ENCODE measurements at places on chromosomes 4 and X.

GRCh38 chr4:99625369-99625768 lies 32.3 kb downstream of the C4orf54 start:
- DNase-seq: no peak

DNA sequence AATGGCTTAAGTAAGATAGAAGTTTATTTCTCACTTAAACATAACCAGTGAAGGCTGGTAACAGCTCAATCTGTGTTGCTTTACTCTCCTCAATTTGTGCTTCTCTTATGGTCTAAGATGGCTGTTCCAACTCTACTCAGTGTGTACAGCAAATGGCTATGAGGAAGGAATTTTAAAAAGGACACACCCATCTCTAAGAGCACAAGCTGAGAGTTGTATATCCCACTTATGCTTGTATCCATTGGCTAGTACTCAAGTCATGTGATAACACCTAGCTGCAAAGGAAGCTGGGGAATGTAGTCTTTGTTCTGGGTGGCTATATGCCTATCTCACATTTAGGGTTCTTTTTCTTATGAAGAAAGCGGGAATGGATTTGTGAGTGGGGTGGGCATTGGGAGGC lies 63.3 kb downstream of the GPAT3 start:
- peak; percentile 3 for DNase-seq

DNA sequence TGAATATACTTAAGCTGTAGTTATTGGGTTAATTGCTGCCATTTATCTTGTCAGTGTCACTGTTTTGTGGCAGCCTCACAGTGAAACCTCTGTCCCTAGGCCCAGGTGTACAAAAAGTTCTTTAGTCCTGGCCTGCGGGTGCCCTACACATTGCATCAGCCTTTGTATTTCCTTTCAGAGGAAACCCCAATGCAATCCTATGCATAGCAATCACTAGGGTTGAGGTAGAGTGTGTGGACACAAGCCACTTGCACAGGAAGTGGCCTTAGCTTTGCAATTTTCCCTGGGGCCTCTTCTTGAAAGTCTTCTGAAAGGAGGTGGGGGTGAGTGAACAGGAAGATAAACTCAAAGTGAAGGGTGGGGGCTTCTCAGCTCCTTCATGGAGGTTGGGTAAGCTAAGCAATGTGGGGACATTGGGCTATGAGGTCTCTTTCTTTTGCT lies 27.8 kb downstream of the VSIG4 start:
- DNase-seq: no peak

DNA sequence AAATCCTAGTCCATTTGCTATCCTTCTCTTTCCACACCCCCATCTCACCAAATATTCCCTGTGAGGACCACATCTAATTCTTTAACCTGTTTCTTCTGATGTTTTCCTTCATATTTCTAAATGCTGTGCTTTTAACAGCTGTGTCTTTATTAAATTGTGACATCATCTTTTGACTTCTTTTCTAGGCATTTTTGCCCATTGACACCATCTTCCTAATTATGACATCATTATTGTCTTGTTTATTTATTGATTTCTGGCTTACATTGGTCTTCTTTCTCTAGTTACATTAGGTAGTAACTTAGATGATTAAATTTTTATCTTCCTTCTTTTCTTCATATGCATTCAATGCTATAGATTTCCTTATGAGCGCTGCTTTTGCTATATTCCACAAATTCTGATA lies 175.8 kb upstream of the PDE5A start:
- DNase-seq: no peak

GRCh38 chrX:139692506-139692849 lies 15.5 kb downstream of the MCF2 start:
- DNase-seq: peak; percentile 1

GRCh38 chr4:124863040-124863545 lies 150.6 kb upstream of the ANKRD50 start:
- no peak for DNase-seq

DNA sequence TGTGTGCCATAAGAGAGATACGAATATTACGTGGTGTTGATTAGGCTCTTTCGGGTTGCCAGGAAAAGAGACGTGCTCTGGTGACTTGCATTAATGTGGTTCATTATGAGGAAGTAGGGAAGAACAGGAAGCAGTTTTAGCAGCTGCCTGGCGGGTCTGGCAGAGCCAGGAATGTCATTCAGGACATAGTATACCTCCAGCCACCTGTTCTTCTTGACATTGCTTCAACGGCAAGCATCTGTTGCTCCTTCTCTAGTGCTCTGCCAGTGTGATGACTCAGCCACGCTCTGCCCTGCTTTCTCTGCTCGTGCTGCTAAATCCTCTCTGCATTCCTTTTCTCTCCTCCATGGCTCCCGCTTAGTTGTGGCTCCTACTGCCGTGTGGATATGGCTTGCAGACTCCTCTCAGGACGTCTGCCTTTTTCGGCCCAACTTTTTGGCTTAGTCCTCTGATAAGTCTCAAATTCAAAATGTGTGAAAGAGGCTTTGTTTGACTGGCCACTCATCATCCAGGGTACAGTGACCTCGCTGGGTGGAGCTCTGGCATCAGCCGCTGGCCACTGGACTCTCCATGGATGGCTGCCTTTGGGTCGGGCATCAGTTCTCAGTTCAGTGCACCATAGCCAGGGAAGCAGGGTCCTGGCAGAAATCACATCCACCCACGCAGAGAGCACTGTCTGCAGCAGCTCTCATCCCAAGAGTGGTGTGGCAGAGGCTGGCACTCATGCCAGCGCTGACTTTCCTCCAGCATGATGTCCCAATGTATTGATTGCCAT lies 89.3 kb upstream of the KLF3 start:
- DNase-seq: no peak

- no peak for DNase-seq
These were observed 34.2 kb upstream of the SULT1E1 start for GRCh38 chr4:69894186-69894585.

Measured in AG10803 (cell line).